Activated CD8-positive, alpha-beta memory T cell treated with anti-CD3 and anti-CD28 coated beads, Interleukin-2, amount 10 ng/mL, durations not matched to agents 7 days and 5 days (primary cell): ENCODE measurements at places on chromosomes 13 and 19. TPM values are rescaled to one million over a fixed set of nuclear protein-coding genes. Genes with fewer than 3 reads are reported as not detected.

The ZFP36 gene
- total RNA-seq = 107 TPM

The DCLK1 gene
- total RNA-seq = not detected

The CYP2S1 gene
- total RNA-seq = not detected

The NPAS1 gene
- 0.41 TPM for total RNA-seq

The CRLF1 gene
- total RNA-seq = not detected

The ATXN8OS gene
- not detected for total RNA-seq

The ZNF787 gene
- 34.7 TPM for total RNA-seq

The CFAP97D2 gene
- not detected for total RNA-seq

GRCh38 chr19:40594657-40595091 is 6.5 kb upstream of the LTBP4 start:
- DNase-seq = no peak
- H3K4me3 ChIP-seq = no peak overlapping the region
- peaks cover 32% of the 10 kb centered on the region for H3K27me3 ChIP-seq
- H3K36me3 ChIP-seq = peaks cover 2% of the 10 kb centered on the region

GRCh38 chr19:41000310-41000737 is 9.2 kb downstream of the CYP2B6 start:
- no peak overlapping the region for H3K4me3 ChIP-seq
- H3K36me3 ChIP-seq = no peaks in the 10 kb centered on the region
- DNase-seq = no peak
- H3K4me1 ChIP-seq = peaks cover 3% of the 10 kb centered on the region
- H3K27ac ChIP-seq = no peak overlapping the region

- DNase-seq = peak; percentile 41
- peaks cover 19% of the 10 kb centered on the region for H3K4me1 ChIP-seq
- peaks cover 67% of the 10 kb centered on the region for H3K36me3 ChIP-seq
- H3K27ac ChIP-seq = peak overlapping the region; percentile 100
- H3K27me3 ChIP-seq = no peaks in the 10 kb centered on the region
Measured at GRCh38 chr19:21835429-21835809, 563 bp downstream of the ZNF43 start.

GRCh38 chr19:30144242-30144758 is 202.3 kb downstream of the URI1 start:
- H3K27me3 ChIP-seq = no peaks in the 10 kb centered on the region
- H3K27ac ChIP-seq = no peak overlapping the region
- no peak for DNase-seq
- H3K4me1 ChIP-seq = no peaks in the 10 kb centered on the region
- H3K4me3 ChIP-seq = no peak overlapping the region

GRCh38 chr13:25371875-25372283 is at the start of gene ATP8A2:
ATP8A2 (plus strand) TSS chr13:25371974; CDS start chr13:25372213, 239 bp downstream.
- no peaks in the 10 kb centered on the region for H3K36me3 ChIP-seq
- peaks cover 16% of the 10 kb centered on the region for H3K4me1 ChIP-seq
- no peak for DNase-seq
- peaks cover 75% of the 10 kb centered on the region for H3K27me3 ChIP-seq
- H3K27ac ChIP-seq = no peak within 1 kb of the TSS

DNA sequence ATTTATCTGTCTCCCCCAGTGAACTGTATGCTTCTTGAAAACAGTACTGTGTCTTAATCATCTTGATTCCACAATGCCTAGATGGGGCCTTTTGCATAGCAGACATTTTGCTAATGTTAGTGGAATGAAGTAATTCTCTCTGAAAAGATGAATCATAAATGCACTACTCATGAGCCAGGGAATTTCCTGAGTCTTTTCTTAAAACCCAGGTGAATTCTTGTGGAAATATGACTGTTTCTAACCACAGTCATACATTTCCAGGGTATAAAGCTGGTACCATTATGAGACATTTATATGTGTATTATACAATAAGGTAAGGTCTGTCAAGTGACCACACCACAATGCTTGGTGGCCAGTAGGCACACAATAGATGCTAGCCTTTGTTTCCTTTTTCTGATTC is 5.5 kb upstream of the KCTD4 start:
- DNase-seq = no peak
- H3K4me1 ChIP-seq = peaks cover 13% of the 10 kb centered on the region
- no peaks in the 10 kb centered on the region for H3K27me3 ChIP-seq
- H3K4me3 ChIP-seq = no peak overlapping the region
- H3K36me3 ChIP-seq = peaks cover 24% of the 10 kb centered on the region

- no peak overlapping the region for H3K4me3 ChIP-seq
- H3K36me3 ChIP-seq = peaks cover 78% of the 10 kb centered on the region
- peaks cover 48% of the 10 kb centered on the region for H3K4me1 ChIP-seq
Measured at GRCh38 chr13:91353494-91353893, 6.0 kb downstream of the MIR17HG start.

GRCh38 chr19:17379221-17379631 is 2.1 kb upstream of the PLVAP start:
- peaks cover 5% of the 10 kb centered on the region for H3K36me3 ChIP-seq
- no peak overlapping the region for H3K4me3 ChIP-seq
- H3K27ac ChIP-seq = no peak overlapping the region
- H3K27me3 ChIP-seq = peaks cover 8% of the 10 kb centered on the region
- no peak for DNase-seq

DNA sequence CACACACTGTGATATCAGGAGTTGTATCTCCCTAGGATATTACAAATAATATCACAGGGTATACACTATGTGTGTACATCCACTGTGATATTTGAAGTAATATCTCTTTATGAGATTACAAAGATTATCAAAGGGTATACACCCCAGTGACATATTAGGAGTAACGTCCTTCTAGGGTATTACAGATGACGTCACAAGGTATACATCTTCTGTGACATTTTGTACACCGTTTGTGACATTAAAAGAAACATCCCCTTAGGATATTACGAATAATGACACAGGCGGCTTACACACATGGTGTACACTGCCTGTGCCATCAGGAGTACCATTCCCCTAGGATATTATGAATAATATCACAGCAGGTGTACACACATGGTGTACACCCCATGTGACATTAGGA is 13.4 kb upstream of the RGCC start:
- H3K4me1 ChIP-seq = no peaks in the 10 kb centered on the region
- H3K27ac ChIP-seq = no peak overlapping the region
- H3K36me3 ChIP-seq = no peaks in the 10 kb centered on the region
- H3K27me3 ChIP-seq = peaks cover 2% of the 10 kb centered on the region
- H3K4me3 ChIP-seq = no peak overlapping the region
- no peak for DNase-seq

GRCh38 chr13:22629374-22629773 is 551.4 kb upstream of the SGCG start:
- no peaks in the 10 kb centered on the region for H3K27me3 ChIP-seq
- H3K36me3 ChIP-seq = no peaks in the 10 kb centered on the region
- no peaks in the 10 kb centered on the region for H3K4me1 ChIP-seq
- DNase-seq = no peak
- H3K4me3 ChIP-seq = no peak overlapping the region
- H3K27ac ChIP-seq = no peak overlapping the region

DNA sequence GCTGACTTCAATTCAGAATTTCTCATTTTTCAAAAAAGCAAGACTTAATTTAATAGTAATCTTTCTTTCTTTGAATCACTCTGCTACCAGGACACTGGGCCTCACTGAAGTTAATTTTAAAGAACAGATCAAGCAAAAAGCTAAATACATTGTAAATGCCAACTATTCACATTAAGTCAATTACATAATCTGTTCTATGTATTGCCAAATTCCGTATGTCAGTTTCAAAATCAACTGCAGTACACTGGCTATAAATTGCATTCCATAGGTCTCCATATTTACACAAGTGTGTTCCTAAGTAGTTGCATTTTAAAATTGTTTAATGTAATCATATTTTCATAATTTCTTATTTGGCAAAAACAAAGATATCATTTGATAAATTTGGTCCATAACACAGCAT is 10.1 kb downstream of the FOXO1 start:
- no peak overlapping the region for H3K27ac ChIP-seq
- no peak for DNase-seq
- H3K27me3 ChIP-seq = no peaks in the 10 kb centered on the region
- peaks cover 71% of the 10 kb centered on the region for H3K4me1 ChIP-seq
- no peak overlapping the region for H3K4me3 ChIP-seq
- H3K36me3 ChIP-seq = peaks cover 28% of the 10 kb centered on the region

- DNase-seq = no peak
- H3K27ac ChIP-seq = no peak overlapping the region
- no peaks in the 10 kb centered on the region for H3K27me3 ChIP-seq
- H3K36me3 ChIP-seq = no peaks in the 10 kb centered on the region
- H3K4me1 ChIP-seq = no peaks in the 10 kb centered on the region
Measured at GRCh38 chr19:28519218-28519779, 693.7 kb downstream of the UQCRFS1 start.

- no peak overlapping the region for H3K27ac ChIP-seq
- H3K4me1 ChIP-seq = peaks cover 35% of the 10 kb centered on the region
- peaks cover 2% of the 10 kb centered on the region for H3K36me3 ChIP-seq
- DNase-seq = no peak
- H3K27me3 ChIP-seq = no peaks in the 10 kb centered on the region
- H3K4me3 ChIP-seq = no peak overlapping the region
Measured at GRCh38 chr13:24214528-24214927, 54.0 kb downstream of the SPATA13 start.

GRCh38 chr19:18274781-18275356 is 617 bp upstream of the IQCN start:
- no peak for DNase-seq
- H3K4me1 ChIP-seq = peaks cover 37% of the 10 kb centered on the region
- H3K27ac ChIP-seq = no peak overlapping the region
- H3K36me3 ChIP-seq = peaks cover 31% of the 10 kb centered on the region
- H3K4me3 ChIP-seq = no peak overlapping the region
- no peaks in the 10 kb centered on the region for H3K27me3 ChIP-seq

DNA sequence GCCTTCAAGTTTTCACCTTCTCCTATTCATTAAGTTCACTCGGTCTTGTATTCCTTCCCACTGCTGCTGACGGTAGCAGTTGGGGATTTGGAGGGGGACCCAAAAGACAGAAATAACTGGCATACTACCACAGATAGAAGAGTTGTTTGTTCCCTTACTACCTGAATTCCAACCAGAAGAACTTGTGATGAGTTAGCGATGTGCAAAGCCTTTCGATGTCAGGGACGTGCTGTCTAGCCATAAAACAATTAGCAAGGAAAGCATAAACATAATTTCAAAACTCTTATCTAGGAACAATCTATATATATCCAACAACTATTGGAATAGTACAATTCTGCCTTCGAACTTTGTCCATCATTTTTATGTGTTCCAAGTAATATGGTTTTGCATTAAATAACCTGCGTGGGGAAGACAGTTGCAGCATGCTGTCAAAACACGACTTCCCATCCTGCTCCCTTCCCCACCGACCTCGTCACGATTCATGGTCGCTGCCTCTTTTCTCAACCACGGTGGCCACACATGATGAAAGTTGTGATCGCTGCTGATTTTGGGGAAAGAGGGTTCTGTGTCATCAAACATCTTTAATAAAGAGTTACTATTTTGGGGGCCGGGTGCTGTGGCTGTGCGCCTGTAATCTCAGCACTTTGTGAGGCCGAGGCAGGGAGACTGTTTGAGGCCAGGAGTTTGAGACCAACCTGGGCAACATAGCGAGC is 3.8 kb upstream of the SLC7A9 start:
- peaks cover 11% of the 10 kb centered on the region for H3K4me1 ChIP-seq
- no peak overlapping the region for H3K27ac ChIP-seq
- no peaks in the 10 kb centered on the region for H3K27me3 ChIP-seq
- H3K4me3 ChIP-seq = no peak overlapping the region

GRCh38 chr13:44921246-44921877 is 67.9 kb downstream of the NUFIP1 start:
- peaks cover 18% of the 10 kb centered on the region for H3K27me3 ChIP-seq
- H3K36me3 ChIP-seq = no peaks in the 10 kb centered on the region
- H3K4me3 ChIP-seq = no peak overlapping the region
- H3K4me1 ChIP-seq = no peaks in the 10 kb centered on the region
- no peak overlapping the region for H3K27ac ChIP-seq
- no peak for DNase-seq

DNA sequence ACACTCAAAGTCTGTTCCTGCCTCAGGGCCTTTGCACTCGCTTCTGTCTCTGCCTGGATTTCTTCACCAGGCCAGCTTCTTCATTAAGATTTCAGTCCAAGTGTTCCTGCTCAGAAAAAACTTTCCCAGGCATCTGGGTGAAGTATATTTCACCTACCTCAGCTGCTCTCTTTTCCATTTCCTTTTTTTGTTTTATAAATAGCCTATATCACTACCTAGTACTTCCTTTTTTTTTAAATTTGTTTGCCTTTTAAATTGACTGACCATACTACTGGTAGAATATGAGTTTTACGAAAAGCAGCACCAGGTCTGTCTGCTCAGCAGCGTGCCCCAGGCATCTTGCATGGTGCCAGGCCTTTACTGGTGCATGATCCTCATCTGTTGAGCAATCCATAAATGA is 1064.4 kb downstream of the UQCRFS1 start:
- no peak overlapping the region for H3K27ac ChIP-seq
- DNase-seq = no peak
- H3K4me3 ChIP-seq = no peak overlapping the region
- H3K36me3 ChIP-seq = no peaks in the 10 kb centered on the region
- H3K4me1 ChIP-seq = no peaks in the 10 kb centered on the region
